Suprapubic skin (tissue), 4 donors: ENCODE measurements at places on chromosomes 6 and 20. TPM values are rescaled to one million over a fixed set of nuclear protein-coding genes. Genes with fewer than 3 reads are reported as not detected.

DNA sequence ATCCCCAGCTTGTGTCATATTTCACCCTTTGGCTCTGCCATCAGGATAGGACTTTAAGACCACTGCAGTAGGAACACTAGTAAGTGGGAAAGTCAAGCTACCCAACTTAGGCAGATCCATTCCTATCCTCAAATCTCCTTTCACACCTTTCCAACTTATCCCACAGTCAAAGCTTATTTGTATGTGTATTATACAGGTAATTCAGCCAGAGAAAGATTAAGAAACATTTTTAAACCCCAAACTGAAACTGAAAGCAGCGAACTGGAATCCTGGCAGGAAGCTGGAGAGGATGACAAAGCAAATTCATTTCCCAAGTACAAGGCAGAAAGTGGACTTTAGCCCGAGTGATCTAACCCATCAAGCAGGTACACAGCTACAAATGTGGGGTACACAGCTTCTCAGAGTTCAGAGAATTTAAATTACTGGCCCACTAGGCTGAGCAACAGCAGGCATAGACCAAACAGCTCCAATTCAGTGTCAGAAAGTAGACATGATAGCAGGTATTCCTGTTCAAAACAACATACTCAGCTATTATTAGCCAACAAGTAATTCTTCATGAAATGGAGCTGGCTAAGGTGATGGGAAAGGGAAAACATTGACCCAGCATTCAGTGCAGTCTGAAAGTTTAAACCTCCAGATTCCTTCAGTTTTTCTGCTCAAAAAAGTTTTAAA is 39.1 kb downstream of the ILRUN start:
- H3K27me3 ChIP-seq = no peaks in the 10 kb centered on the region
- H3K27ac ChIP-seq = peak overlapping the region; percentile 89
- no peak for DNase-seq
- H3K4me3 ChIP-seq = peak overlapping the region; percentile 46
- peaks cover 38% of the 10 kb centered on the region for H3K4me1 ChIP-seq

- H3K4me1 ChIP-seq = peaks cover 10% of the 10 kb centered on the region
- H3K36me3 ChIP-seq = no peaks in the 10 kb centered on the region
- no peak overlapping the region for H3K4me3 ChIP-seq
- H3K27me3 ChIP-seq = no peaks in the 10 kb centered on the region
Observed at GRCh38 chr6:30799210-30799609, 54.9 kb upstream of the IER3 start.

GRCh38 chr20:16748308-16748900 is at the start of gene OTOR:
Gene OTOR, plus strand, starts transcription at chr20:16748358. Its CDS starts 44 bp downstream, at chr20:16748402.
- no peaks in the 10 kb centered on the region for H3K4me1 ChIP-seq
- H3K36me3 ChIP-seq = no peaks in the 10 kb centered on the region
- peaks cover 6% of the 10 kb centered on the region for H3K27me3 ChIP-seq
- no peak for DNase-seq
- H3K27ac ChIP-seq = no peak within 1 kb of the TSS
- H3K4me3 ChIP-seq = no peak within 1 kb of the TSS

DNA sequence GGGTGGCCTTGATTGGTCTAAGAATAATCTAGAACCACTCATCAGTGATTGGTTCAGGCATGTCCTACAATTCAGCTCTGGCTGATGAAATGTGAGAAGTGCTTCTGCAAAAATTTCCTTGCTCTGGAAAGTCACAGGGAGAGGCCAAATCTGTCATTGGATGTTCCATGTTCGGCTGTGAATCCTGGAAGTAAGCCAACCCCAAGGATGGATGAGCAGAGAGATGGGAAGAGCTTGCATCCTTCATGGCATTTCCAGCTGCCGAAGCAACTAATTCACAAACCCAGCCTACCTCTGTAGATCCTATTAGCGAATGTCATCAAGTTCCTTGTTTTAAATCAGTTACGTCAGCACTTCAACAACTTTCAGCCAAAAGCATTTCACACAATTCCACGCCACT is 187.2 kb upstream of the SOX4 start:
- no peak overlapping the region for H3K4me3 ChIP-seq
- no peak overlapping the region for H3K27ac ChIP-seq
- no peak for DNase-seq
- H3K36me3 ChIP-seq = no peaks in the 10 kb centered on the region
- no peaks in the 10 kb centered on the region for H3K27me3 ChIP-seq

GRCh38 chr20:56760610-56761009 is 131.5 kb downstream of the TFAP2C start:
- H3K36me3 ChIP-seq = no peaks in the 10 kb centered on the region
- no peak overlapping the region for H3K4me3 ChIP-seq
- H3K27me3 ChIP-seq = no peaks in the 10 kb centered on the region
- no peaks in the 10 kb centered on the region for H3K4me1 ChIP-seq
- no peak overlapping the region for H3K27ac ChIP-seq
- DNase-seq = no peak

DNA sequence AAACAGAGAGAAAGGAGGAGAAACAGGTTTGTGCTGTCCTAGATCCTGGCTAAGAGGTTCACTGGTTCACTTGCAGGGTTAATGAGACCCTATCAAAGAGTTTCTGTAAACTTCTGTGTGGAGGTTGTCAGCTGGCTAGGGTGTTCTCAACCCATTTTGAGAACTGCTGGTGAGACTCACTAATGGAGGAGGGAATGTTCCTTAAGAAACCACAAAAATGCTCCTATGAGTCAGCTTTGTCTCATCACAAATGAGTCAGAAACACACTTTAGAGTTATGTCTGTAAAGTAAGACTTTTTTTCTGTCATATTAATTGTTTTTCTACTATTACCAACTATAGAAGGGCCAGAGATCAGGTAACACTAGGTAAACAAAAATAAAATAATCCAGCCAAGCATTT is 884.4 kb downstream of the PHF3 start:
- no peaks in the 10 kb centered on the region for H3K27me3 ChIP-seq
- DNase-seq = no peak
- H3K4me3 ChIP-seq = no peak overlapping the region
- H3K4me1 ChIP-seq = no peaks in the 10 kb centered on the region

DNA sequence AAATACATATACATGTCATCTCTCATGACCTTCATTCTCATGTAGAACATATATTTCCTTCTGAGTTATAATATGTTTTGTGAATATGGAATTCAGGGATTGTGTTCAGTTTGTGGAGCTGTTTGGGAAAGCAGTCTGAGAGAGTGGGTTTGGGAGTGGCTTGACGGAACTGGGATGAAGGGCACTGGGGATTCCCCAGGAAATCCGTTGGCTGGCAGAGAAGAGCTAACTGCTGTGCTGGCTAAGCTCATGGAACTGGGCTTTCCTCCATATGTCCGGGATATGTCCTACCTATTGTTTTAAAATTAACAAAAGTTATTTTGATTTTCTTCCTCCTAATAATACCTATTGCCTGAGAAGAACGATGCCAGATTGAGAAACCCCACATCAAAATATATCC is 359.5 kb upstream of the FLRT3 start:
- H3K27ac ChIP-seq = no peak overlapping the region
- H3K4me3 ChIP-seq = no peak overlapping the region
- DNase-seq = no peak
- peaks cover 13% of the 10 kb centered on the region for H3K4me1 ChIP-seq

- H3K4me1 ChIP-seq = no peaks in the 10 kb centered on the region
- no peaks in the 10 kb centered on the region for H3K36me3 ChIP-seq
- H3K27me3 ChIP-seq = no peaks in the 10 kb centered on the region
- DNase-seq = no peak
Observed at GRCh38 chr20:210809-211502, 16.1 kb upstream of the DEFB129 start.

DNA sequence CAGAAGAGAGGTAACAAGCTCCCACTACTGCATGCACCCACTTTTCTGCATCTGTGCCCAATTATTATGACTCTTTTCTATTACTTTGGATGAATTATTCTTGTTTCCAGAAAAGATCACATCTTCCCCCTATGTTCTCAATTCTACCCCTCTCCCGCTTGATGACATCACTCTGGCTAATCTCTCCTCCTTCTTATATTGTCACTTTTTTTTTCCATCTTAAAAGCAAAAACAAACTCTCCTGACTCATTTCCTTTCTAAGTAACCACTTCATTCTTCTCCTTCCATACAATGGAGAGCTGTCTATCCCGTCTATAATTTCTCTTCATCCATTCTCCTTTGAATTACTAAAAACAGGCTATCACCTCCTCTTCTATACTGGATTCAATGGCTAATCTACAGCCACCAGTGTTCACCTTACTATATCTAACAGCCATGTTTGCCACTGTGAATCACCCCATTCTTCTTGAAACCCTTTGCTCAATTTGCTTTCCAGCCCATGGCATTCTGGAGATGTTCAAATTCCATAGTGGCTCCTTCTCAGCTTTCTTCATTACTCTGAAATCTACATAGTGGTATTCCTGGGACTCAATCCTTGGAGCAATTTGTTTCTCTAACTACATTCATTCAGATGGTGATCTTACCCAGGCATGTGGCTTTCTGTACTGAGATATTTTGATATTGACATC is 378.4 kb downstream of the ARHGAP18 start:
- no peaks in the 10 kb centered on the region for H3K4me1 ChIP-seq
- H3K27ac ChIP-seq = no peak overlapping the region
- DNase-seq = no peak
- peaks cover 12% of the 10 kb centered on the region for H3K36me3 ChIP-seq
- H3K27me3 ChIP-seq = no peaks in the 10 kb centered on the region

DNA sequence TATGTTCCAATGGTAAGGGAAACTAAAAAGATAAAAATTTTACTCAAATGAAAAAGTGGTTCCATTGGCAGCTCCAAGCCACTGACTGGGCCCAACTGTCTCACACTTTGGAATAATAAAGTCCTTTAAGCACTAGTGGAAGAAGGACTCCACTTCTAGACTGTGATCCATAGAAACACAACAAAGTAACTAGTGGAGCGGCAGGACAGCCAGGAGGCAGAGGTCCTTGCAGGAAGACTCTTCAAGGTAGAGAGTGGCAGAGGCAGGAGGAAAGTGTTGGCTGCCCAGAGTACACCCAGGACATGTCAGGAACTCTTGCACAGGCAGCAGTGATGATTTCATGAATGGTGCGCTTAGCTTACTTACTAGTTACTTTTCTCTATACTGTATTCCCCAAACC is 65.0 kb upstream of the CCN6 start:
- no peak overlapping the region for H3K4me3 ChIP-seq
- H3K36me3 ChIP-seq = no peaks in the 10 kb centered on the region
- no peak overlapping the region for H3K27ac ChIP-seq
- peaks cover 38% of the 10 kb centered on the region for H3K4me1 ChIP-seq

DNA sequence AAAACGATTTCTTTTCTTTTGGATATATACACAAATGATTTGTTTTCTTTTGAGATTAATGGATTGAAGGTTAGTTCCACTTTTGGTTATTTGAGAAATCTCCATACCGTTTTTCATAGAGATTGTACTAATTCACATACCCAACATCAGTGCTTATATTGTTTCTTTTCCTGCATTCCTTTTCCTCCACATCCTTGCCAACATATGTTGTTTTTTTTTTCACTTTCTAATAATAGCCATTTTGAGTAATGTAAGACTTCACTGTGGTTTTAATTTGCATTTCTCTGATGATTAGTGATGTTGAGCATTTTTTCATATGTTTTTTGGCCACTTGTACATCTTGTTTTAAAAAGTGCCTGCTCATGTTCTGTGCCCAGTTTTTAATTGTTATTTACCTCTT is 846.4 kb upstream of the EYS start:
- no peaks in the 10 kb centered on the region for H3K4me1 ChIP-seq
- DNase-seq = no peak
- H3K27me3 ChIP-seq = no peaks in the 10 kb centered on the region
- no peaks in the 10 kb centered on the region for H3K36me3 ChIP-seq
- no peak overlapping the region for H3K27ac ChIP-seq

DNA sequence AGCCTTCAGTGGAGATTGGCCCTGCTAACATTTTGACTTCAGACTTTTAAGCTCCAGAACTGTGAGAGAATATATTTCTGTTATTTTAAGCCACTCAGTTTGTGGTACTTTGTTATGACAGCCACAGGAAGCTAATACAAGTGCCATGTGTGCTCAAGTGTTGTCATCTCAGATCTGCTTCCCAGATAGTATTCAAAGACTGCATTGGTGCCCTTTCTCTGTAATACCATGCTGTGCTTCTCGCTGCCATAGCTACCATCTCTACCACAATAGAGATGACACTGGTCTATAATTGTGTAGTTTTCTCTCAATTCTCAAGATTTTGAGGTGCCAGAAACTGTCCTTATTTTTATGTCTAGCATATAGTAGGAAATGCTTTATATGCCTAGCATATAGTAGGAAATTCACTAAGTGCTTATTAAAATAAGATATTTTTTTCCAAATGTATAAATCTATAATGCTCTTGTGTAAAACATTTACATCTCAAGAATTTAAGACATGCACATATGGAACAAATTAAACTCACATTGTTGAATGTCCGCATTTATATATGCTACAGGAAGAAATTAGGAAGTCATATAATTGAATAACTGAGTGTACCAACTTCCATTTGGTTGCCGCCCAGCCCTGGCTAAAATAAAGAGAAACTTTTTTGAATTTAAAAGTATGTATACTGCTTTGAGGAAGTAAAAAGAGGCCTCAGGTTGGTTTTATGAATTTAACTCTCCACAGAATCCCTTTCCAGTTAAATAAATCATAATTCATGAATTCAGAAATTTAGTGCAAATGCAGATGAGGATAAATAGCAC is 77.6 kb downstream of the TPBG start:
- no peaks in the 10 kb centered on the region for H3K27me3 ChIP-seq
- no peak overlapping the region for H3K27ac ChIP-seq
- no peaks in the 10 kb centered on the region for H3K36me3 ChIP-seq
- no peak overlapping the region for H3K4me3 ChIP-seq
- DNase-seq = no peak
- no peaks in the 10 kb centered on the region for H3K4me1 ChIP-seq

- no peaks in the 10 kb centered on the region for H3K4me1 ChIP-seq
- H3K27me3 ChIP-seq = peaks cover 2% of the 10 kb centered on the region
- no peak for DNase-seq
- no peak overlapping the region for H3K4me3 ChIP-seq
- H3K36me3 ChIP-seq = no peaks in the 10 kb centered on the region
Observed at GRCh38 chr20:51211191-51211590, 188.3 kb upstream of the KCNG1 start.

GRCh38 chr20:35907017-35907701 is 47.1 kb downstream of the SCAND1 start:
- H3K36me3 ChIP-seq = peaks cover 16% of the 10 kb centered on the region
- H3K4me3 ChIP-seq = no peak overlapping the region
- no peak for DNase-seq
- no peak overlapping the region for H3K27ac ChIP-seq
- H3K27me3 ChIP-seq = no peaks in the 10 kb centered on the region
- no peaks in the 10 kb centered on the region for H3K4me1 ChIP-seq

The OPN5 gene
- total RNA-seq = not detected

The CALHM4 gene
- 1.8 TPM for total RNA-seq

The MEA1 gene
- 65.8 TPM for total RNA-seq

The CD40 gene
- 30.6 TPM for total RNA-seq

The ARMH2 gene
- total RNA-seq = not detected

The CLVS2 gene
- 0.64 TPM for total RNA-seq

The LINC00237 gene
- not detected for total RNA-seq
